Osteoblast (primary cell): ENCODE measurements at places on chromosomes 12 and 14. TPM values are rescaled to one million over a fixed set of nuclear protein-coding genes. Genes with fewer than 3 reads are reported as not detected.

Gene DLGAP5
- total RNA-seq: 4.1 and 5.1 TPM in 2 replicates

Gene ZNF26
- 20.3 and 22.1 TPM in 2 replicates for total RNA-seq

Gene COCH
- total RNA-seq: 0.29 and 1.1 TPM in 2 replicates

Gene KIF26A
- total RNA-seq: not detected in 2 replicates

Gene FOXG1
- under 0.01 TPM in 1 of 2 replicates, not detected in the other for total RNA-seq

Gene GNG2
- total RNA-seq: 7.4 and 9.8 TPM in 2 replicates

Gene CLEC4A
- 0.29 and 0.72 TPM in 2 replicates for total RNA-seq

Gene HSP90AA1
- total RNA-seq: 193 and 198 TPM in 2 replicates

DNA sequence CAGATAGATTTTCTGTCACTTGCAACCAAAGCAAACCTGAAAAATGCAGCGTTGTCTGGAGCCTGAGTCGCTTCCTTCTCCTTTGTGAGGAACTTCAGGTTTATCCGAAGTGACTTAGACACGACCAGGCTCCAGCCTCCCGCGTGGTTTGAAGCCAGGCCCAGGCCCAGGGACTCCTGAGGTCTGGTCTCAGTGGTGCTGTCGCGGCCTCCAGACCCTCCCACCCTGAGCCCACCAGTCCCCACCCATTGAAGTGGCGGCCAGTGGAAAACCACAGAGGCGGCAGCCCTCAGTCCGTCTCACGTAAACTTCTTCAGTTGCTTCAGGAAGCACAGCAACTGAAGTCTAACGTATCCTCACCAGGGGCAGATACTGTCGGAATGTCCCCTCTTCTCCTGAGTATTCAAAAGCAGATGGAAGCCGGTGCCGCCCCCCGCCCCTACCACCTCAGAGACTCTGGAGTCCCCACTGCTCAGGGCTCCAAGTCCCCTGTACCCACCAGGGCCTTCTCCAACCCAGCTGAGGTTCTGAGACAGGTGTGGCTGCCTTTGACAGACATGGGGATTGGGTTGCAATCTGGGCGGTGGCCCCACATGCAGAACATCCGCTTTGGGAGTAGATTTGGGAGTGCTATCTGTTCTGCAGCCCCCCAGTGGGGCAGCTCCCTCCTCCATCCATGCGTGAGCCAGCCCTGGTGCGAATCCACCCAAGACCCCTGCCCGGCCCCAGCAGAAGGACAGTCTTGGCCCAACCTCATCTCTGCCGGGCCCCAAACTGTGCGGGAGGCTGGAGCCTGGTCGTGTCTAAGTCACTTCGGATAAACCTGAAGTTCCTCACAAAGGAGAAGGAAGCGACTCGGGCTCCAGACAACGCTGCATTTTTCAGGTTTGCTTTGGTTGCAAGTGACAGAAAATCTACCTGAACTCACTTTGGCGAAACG is 26.6 kb upstream of the GALNT9 start:
- no peaks in the 10 kb centered on the region for H3K36me3 ChIP-seq
- no peak overlapping the region for H3K27ac ChIP-seq
- no peak overlapping the region for H3K4me3 ChIP-seq
- DNase-seq: peak; percentile 85

DNA sequence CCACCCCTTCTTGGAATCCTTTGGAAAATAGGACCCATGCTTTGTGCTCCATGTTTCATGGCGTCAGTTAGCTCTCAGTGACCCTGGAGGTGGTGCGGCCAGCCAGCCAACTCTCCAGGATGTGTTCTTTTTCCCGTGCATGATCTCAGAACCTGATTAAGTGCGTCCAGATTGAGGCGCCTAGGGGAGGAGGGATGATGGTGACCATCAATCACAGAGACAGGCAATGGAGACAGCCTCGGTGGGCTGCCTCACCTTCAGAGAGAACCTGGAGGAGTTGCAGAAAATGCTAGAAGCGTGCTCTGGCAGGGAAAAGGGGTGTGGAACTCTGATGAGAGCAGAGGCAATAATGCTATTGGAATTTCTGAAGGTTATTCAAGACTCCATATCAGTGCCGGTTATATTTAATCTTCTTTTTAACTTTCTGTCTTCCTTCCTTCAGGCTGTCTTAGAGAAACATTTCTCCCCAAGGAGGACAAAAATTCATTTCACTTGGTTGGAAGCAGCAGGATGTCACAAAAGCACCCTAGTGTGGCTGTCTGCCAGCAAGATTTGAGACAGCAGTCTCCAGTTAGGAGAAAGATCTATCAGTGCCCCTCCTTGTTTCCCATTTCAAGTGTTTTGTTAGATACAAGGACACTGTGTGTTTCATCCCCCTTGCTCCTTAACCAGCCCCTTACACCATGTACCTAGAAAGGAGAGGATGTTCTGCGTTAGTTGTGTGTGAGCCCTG is 53.3 kb upstream of the IGF1 start:
- no peaks in the 10 kb centered on the region for H3K27me3 ChIP-seq
- H3K36me3 ChIP-seq: no peaks in the 10 kb centered on the region
- peak; percentile 29 for DNase-seq

DNA sequence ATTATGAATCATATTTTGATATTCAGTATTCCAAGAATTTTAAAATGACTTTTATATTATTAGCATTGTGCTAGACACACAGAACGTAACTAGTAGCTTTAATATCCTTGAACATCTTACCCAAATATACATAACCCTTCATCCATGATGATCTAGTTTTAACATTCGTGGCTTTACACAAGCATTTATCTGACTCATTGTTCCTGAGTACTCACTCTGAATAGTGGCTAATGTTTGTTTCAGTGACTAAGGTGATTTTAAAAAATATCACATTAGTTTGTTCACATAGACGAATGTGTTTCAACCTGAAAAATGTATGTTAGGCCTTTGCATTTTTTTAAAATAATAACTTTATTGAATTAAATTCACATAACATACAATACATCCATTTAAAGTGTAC is 80.0 kb upstream of the PTPRQ start:
- H3K27ac ChIP-seq: no peak overlapping the region
- no peak overlapping the region for H3K4me3 ChIP-seq
- H3K4me1 ChIP-seq: no peaks in the 10 kb centered on the region
- no peaks in the 10 kb centered on the region for H3K36me3 ChIP-seq

DNA sequence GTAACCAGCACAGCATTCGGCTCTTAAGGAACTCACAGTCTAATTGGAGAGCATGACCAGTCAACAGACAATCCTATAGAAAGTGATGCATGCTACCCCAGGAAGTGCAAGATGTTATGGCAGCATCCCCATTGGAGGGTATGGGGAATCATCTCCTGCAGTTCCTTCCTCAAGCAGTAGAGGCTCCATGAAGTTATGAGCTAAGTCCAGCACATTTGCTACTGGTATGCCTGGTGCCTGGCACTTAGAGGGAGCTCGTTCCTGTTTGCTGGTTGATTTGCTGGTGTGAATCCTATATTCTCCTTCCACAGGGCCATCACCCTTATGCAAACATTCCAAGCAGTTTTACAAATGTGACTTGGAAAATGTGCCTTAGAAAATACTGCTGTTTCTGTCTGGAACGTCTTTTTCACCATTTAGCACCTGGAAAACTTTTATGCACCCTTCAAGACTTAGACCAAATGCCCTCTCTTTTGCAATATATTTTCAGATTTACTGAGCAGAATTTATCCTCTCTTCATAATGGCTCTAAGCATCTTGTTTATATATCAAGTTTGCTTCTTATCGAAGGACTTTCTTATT is 136.1 kb upstream of the WSCD2 start:
- no peaks in the 10 kb centered on the region for H3K36me3 ChIP-seq
- H3K4me3 ChIP-seq: no peak overlapping the region
- no peaks in the 10 kb centered on the region for H3K27me3 ChIP-seq
- DNase-seq: no peak
- no peak overlapping the region for H3K27ac ChIP-seq

DNA sequence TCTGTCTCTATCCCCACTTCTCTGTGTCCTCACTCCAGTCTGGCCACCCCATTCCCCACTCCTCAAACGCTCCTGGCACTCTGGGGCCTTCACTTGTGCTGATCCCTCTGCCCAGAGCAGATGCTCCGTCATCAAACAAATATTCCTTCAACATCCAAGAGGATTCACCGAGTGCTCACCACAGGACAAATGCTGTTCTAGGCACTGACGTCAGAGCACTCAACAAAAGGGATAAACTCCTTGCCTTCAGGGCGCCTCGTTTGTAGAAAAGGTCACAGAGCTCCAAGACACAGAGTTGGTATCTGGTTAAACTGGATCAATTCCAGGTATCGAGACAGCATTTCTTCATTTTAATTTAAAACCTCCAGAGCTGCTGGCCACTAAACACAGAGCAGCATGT is 35.3 kb downstream of the PSMC1 start:
- no peak overlapping the region for H3K4me3 ChIP-seq
- H3K36me3 ChIP-seq: peaks cover 40% of the 10 kb centered on the region

GRCh38 chr12:64737539-64737938 is 21.7 kb downstream of the GNS start:
- no peak overlapping the region for H3K4me3 ChIP-seq
- H3K27me3 ChIP-seq: no peaks in the 10 kb centered on the region
- no peak for DNase-seq
- H3K36me3 ChIP-seq: peaks cover 28% of the 10 kb centered on the region
- H3K27ac ChIP-seq: no peak overlapping the region

DNA sequence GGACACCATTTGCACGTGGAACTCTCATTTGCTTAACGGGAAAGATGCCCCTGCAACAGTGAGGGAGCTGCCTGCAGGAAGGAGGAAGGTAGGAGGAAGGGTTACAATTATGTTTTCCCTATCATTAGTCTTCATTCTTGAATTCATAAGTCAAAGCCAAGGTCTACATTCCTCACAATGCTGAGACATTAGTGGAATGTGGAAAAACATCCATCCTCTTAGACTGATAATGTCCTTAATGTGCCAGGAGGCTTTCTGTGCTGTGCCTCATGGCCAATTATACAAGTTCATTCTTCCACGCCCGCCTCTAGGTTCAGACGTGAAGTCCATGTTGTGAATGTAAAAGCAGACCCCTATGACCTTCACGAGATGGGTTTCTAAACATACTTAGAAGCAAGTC is 1212.4 kb upstream of the TMEM132C start:
- H3K27me3 ChIP-seq: no peaks in the 10 kb centered on the region
- H3K27ac ChIP-seq: no peak overlapping the region
- H3K36me3 ChIP-seq: no peaks in the 10 kb centered on the region
- peaks cover 25% of the 10 kb centered on the region for H3K4me1 ChIP-seq

DNA sequence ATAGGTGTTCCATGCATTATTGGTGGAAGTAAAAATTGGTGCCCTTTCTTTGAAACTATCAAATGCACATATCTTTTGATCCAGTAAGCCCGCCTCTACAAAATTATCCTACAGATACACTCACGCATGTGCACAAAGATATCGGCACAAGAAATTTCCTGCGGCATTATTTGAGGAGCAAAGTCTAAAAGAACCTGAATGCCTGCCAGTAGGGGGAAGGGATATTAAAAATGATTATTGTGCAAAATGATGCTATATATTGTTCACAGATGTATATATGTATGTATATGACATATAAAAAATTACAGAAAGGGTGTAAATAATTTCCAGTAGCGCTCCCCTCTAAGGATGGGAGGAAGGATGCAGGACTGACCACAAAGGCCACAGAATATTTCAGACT is 24.7 kb upstream of the ADIPOR2 start:
- no peaks in the 10 kb centered on the region for H3K27me3 ChIP-seq
- peaks cover 7% of the 10 kb centered on the region for H3K4me1 ChIP-seq
- H3K27ac ChIP-seq: no peak overlapping the region
- no peak overlapping the region for H3K4me3 ChIP-seq

- no peak overlapping the region for H3K4me3 ChIP-seq
- H3K36me3 ChIP-seq: no peaks in the 10 kb centered on the region
- H3K27ac ChIP-seq: no peak overlapping the region
- H3K27me3 ChIP-seq: no peaks in the 10 kb centered on the region
- DNase-seq: no peak
- H3K4me1 ChIP-seq: no peaks in the 10 kb centered on the region
Observed at GRCh38 chr14:104202259-104203070, 64.1 kb downstream of the KIF26A start.

DNA sequence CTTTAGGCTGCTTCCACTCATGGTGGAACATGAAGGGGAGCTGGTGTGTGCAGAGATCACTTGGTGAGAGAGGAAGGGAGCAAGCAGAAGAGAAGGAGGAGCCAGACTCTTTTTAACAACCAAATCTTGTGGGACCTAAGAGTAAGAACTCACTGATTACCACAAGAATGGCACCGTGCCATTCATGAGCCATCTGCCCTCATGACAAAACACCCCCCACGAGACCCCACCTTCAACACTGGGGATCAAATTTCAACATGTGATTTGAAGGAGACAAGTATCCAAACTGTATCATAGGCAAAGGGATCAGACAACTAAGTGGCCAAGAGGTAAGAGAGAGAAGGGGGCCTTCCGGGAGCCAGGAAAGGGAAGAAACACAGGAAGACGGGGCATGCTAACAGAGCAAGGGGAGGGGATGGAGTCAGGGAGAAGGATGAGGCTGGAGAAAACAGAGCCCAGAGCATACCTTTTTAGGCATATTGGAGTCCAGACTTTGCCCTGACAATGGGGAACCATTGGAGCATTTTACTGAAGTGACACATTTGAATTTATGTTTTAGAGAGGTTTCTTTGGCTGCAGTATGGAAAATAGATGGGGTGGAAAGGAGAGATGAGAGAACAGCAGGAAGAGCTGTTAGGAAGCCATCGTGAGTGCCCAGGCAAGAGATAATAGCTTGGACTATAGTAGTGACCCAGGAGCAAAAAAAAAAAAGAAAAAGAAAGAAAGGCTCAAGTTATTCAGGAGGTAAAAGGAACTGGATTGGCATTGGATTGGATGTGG is 204.4 kb upstream of the NUDT4 start:
- H3K4me3 ChIP-seq: no peak overlapping the region
- DNase-seq: no peak

DNA sequence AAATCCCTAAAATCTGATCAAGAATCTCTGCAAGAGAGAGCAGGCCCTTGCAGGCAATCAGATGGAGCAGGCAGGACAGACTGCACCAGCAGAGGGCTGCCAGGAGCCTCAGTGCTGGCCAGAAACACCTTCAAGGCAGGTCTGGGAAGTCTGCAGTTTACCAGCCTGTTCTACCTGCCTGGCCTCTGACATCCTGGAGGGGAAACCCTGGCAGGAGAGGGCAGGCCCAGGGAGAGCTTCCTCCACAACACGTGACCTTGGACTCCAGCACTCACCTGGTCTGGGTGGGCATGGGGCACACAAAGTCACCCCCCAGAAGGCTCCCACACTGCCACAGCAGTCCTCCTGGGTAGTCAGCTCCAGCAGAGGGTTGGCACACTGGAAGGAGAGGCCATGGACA is 56.0 kb downstream of the ISCA2 start:
- DNase-seq: peak; percentile 71
- peak overlapping the region; percentile 59 for H3K27ac ChIP-seq
- H3K4me1 ChIP-seq: peaks cover 15% of the 10 kb centered on the region

- no peak for DNase-seq
- peaks cover 5% of the 10 kb centered on the region for H3K27me3 ChIP-seq
- H3K27ac ChIP-seq: no peak overlapping the region
- H3K4me1 ChIP-seq: peaks cover 15% of the 10 kb centered on the region
- H3K36me3 ChIP-seq: no peaks in the 10 kb centered on the region
Observed at GRCh38 chr14:92726933-92727262, 21.5 kb downstream of the LGMN start.

GRCh38 chr12:109462868-109463692 is 14.0 kb downstream of the KCTD10 start:
- peak; percentile 93 for DNase-seq
- peak overlapping the region; percentile 42 for H3K4me3 ChIP-seq
- H3K4me1 ChIP-seq: peaks cover 73% of the 10 kb centered on the region
- H3K27me3 ChIP-seq: no peaks in the 10 kb centered on the region
- peaks cover 42% of the 10 kb centered on the region for H3K36me3 ChIP-seq
- peak overlapping the region; percentile 100 for H3K27ac ChIP-seq

GRCh38 chr14:65356327-65356836 is 56.1 kb upstream of the FUT8 start:
- H3K27ac ChIP-seq: peak overlapping the region; percentile 46
- H3K36me3 ChIP-seq: no peaks in the 10 kb centered on the region
- H3K4me1 ChIP-seq: peaks cover 9% of the 10 kb centered on the region
- no peaks in the 10 kb centered on the region for H3K27me3 ChIP-seq
- no peak overlapping the region for H3K4me3 ChIP-seq
